ENCODE measurements at places on chromosomes 7 and 10.

- no peak for DNase-seq
Measured at GRCh38 chr10:6349846-6350535, 147.3 kb downstream of the PFKFB3 start.

- DNase-seq: no peak
Measured at GRCh38 chr10:61541960-61542359, 88.8 kb upstream of the TMEM26 start.

GRCh38 chr7:84629640-84630318 lies 435.2 kb upstream of the SEMA3A start:
- DNase-seq: no peak

DNA sequence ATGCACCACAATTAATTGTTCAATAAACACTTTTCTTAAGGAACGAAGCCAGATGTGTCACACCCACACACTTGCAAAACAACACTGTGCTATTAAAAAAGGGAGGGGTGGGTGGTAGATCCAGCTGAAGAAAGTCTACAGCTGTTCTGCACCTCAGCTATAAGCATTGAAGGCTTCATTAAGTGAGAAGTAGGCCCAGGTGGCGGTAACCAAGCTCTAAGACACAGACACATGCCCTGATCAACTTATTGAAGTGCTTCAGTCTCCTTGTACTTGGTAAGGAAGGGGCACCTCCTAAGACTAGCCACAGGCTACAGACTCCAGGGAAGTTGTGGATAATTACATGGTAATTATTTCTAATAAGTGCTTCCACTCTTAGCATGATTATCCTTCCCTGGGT lies 4.5 kb upstream of the CPVL start:
- DNase-seq: no peak

DNA sequence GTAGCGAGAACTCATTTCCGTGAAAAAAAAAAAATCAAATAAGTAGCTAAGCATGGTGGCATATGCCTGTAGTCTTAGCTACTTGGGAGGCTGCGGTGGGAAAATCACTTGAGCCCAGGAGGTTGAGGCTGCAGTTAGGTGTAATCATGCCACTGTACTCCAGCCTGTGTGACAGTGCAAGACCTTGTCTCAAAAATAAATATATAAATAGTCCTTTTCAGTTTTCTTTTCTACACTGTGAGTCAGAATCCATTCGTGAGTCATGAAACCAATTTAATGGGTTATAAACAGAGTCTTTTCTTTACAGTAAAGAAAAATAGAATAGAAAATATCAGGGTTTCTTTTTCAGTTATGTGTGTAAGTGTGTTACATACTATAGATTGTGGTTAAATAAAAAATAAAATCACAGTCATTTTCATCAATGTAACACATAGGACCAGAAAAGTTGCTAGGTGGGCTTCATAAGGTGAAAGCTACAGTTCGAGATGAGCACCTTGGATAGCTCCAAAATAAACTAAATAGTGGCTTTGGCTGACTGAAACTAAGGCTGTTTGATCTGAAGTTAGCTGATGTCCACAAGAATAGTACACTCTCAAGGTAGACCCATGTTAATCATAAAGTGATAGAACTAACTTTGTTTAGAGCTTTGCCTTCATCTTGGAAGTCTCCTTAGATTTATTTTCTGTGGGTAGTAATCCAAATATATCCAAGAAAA lies 781.1 kb downstream of the GATA3 start:
- DNase-seq: no peak

DNA sequence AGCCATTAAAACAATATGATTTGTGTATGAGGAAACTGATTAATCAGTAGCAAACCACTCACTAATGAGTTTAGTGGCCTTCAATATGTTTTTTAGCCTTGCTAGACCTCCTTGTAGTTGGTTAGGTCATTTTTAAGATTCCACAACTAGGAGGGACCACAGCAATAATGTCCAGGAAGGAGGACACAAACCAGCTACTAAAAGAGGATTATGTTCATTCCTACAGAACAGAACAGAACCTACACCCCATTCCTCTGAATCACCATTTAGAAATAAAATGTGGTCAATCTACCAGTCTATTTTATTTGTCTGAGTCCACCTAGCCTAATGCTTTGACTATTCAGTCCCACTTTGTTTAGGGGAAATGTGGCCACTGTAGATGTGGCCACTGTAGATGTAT lies 226.3 kb downstream of the GLI3 start:
- no peak for DNase-seq

- DNase-seq: no peak
Measured at GRCh38 chr10:84844461-84844860, 516.1 kb downstream of the CCSER2 start.

- no peak for DNase-seq
Measured at GRCh38 chr7:48296966-48297365, 125.7 kb downstream of the ABCA13 start.
